Stimulated activated CD8-positive, alpha-beta memory T cell treated with anti-CD3 and anti-CD28 coated beads, Interleukin-15, amount 100 ng/mL, for 4 hours (primary cell): ENCODE measurements at places on chromosomes 1 and 21.

DNA sequence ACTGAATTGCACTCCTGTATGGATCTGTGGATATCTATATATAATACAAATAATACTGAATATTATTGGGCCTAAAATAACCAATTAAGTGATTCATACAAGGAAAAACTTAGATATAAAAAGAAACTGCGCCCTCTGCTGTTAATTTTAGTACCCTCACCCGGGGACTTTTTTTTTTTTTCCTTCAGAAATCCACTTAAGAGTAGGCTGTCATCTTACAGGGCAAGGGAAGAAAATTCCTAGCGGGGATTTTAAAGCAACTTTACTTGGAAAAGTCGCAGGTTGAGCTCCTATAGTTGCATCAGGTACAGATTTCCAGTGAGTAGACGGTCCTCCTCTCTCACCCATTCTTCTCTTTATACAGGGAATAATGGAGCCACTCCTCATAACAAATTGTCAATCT, 1.3 kb downstream of the NTNG1 start:
- DNase-seq, result no peak

- no peak for DNase-seq
Measured at GRCh38 chr1:151980287-151981177, 13.1 kb downstream of the S100A10 start.

DNA sequence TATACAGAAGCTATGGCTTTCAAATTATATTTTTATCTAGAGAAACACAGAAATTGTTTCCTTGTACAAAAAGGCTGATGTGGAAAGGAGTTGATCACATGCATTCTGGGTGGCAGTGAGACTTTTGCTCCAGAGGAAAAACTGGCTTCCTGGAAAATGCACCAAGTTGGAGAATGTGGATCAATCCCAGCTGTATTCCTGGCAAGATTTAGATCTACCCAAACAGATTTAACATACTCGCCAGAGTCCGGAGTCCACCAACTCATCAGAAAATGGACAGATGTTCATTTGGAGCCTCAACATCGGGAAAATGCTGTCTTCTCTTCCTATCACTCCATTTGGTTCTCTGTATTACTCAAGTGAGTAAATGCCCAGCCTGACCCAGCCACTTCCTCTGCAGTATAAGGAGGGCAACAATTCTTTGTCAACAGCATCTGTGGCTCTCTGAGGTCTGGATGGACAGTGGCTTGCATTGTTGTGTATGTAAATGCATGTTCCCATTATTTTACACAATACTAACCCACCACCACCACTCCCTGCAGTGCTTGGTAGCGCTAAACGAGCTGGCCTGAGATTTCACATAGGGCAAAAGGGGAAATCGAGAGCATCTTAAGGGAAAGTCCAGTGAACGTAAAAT, 226.2 kb upstream of the IRF2BP2 start:
- DNase-seq, result no peak

DNA sequence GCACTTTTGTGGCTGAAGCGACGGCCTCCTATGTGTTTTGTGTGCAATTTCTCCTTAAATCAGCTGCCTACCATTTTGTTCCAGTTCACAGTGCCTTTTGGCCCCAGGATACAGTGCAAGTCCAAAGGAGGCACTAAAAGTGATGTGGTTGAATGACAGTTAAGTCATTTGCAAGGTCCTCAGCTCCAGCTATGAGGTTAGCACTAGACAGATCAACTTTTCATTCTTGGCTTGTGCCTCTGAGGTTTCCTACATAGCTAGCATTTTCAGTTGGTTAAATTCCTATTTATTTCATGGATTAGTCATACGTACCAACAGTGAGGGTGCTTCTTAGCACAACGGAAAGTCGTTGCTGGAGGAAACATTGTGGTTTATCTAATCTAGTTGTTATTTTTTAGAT, 59.3 kb upstream of the NTPCR start:
- no peak for DNase-seq

DNA sequence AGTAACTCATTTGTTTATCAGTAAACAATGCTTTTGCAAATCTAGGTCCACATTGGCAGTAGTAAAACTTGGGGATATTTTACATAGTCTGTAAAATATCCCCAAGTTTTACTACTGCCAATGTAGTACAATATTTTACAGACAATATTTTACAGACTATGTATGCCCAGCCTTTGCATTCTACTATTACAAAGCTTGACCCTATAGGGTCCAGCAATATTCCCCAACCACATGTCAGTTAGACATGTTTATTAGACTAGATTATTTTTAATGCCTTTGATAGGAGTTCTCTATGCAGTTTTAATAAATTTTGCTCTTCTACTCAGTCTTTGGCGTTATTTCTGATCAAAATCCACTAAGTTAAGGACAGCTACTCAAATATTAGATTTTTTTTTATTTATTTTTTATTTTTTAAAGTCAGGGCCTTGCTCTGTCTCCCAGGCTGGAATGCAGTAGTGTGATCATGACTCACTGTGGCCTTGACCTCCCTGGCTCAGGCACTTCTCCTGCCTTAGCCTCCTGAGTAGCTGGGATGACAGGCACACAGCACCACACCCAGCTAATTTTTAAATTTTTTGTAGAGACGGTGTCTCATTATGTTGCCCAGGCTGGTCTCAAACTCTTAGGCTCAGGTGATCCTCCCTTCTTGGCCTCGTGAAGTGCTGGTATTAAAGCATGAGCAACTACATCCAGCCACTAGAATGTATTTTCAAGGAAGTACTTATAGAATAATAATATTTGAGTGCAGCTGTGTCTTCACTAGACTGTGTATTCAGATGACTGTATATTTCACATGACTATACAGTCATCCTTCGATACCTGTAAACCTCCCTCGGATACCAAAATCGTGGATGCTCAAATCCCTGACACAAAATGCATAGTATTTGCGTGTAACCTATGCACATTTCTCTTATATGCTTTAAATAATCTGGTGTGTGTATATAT, 19.8 kb downstream of the MIER1 start:
- DNase-seq, result no peak

- no peak for DNase-seq
Measured at GRCh38 chr1:167864392-167865032, 49.4 kb downstream of the ADCY10 start.

DNA sequence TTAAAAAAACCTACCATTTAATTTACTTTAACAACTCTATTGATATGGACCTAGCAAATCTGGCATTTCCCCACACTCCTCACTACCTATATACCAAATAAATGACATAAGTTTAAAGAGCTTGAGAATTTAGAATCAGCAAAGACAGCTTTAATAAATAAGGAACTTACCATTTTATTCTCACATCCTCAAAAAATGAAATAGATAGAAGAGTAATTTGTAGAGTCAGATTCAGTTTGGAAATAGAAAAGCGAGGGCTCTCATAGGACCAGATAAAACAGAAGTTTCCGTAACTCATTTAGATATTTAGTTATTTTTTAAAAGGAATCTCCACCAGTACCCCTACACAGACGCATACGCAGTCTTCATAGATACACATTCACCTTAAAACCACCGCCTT, 117.9 kb downstream of the RGS2 start:
- no peak for DNase-seq

DNA sequence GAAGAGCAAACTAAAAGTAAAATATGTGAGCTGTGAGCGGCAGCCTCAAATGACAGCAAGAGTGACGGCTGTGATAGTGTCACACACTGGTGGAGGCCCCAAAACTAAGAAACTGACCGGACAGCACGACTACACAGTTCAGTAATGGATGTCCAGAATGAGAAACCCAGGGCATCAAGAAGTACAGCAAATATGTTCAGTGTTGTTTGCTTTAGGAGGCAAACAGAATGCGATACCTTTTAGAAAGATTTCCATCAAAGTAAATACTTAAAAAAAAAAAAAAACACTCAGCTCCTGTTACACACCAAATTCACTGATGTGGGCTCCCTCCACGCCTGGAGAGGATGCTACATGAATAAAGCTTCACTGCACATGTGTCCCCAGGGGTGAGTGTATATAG, 1.1 kb upstream of the PKP1 start:
- no peak for DNase-seq

DNA sequence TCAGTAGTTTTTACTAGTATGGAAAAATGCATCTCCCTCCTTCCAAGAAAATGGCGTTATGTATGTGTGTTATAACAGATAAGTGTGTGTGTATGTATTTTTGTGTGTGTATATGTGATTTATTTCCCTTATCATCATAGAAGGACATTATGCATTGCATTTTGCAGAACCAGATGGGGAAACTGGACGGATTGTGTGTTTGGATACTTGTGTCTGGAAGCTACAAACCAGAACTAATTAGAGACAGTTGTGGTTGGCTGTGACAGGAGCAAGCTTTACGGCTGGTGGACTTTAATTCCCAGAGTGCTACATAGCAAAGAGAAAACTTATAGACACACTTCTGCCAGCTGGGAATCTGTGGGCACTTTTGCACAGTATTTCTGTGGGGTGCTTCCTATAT, 162.5 kb downstream of the RWDD3 start:
- no peak for DNase-seq

GRCh38 chr1:1452882-1453281, 3.4 kb downstream of the ATAD3C start:
- DNase-seq, result no peak

DNA sequence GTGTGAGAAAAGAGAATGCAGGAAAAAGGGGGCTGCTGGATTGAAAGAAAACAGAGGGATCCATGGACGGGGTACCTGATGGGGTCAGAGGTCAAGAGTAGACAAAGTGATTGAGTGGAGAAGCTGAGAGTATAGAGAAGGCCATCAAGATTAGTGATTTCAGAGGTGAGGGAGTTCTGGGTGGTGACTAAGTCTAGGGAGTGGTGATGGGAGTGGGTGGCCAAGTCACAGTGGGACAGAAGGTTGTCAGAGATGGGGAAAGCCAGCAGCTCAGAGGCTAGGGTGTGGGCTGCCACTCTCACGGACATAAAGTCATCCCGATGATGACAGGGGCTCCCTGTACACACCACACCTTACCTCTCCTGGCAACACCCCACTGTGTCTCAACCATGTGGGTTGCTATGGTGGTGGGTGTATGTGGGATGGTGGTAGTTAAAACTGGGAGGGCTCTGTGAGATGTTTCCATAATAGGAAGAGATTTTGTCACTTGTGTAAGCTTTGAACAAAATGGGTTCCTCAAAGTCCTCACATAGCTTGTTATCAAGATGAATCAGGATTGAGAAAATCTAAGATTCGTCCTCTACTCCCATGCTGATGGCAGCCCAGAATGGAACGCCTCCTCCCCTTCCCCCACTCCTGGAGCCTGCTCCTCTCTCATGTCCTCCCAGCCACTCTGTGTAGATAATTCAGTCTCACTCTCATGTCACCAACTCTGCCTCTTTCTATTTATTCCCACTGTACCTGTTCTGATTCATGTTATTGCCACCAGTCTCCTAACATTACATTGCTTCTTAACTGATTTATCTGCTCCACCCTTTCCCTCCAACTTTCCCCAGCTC, 20.3 kb upstream of the CSF1 start:
- DNase-seq, result peak; percentile 66

DNA sequence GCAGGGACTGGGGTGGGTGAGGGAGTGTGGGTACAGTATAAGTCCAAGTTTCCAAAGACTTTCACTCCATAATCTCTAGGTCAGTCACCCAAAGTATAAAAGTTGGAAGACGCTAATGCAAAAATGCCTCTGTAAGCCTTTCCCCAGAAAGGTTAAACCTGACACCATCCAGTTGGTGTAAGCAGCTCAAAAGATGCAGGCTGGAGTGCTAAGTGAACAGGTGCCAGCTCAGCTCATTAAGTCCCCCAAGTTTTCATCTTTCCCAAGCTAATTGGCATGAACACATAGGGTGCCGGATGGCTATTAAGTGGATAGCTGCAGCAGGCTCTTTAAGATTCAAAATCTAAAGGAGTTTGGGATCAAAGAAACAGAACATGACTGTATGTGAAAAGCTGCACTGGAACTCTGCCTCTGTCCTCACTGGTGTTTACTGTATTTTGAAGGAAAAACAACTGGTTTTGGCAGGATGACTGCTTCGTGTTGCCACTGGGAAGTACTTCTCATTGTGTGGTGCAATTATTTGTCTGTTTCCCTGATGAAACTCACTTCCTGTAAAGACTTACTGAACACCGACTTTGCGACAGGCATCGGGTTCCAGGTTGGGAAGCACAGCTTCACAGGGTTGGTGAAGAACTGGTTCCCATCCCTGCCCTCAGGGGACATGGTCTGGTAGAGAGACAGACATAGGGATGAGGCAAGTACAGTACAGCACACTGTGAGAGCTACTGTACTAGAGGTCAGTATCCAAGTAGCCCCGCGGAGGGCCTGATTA, 152.7 kb downstream of the DAB1 start:
- DNase-seq, result no peak

DNA sequence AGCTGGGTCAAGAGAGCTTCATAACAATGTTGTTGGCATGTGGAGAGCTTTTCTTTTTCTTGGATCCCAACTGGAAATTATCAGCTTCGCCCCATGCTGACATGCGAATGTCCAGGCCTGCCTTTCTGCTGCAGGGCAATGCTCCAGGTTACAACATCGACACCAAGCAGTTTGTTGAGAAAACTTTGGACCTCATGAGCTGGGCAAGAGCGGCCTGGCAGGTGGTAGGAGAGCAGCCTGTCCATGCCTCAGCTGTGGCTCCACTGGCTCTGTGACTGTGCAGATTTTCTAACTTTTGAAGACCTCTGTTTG, 41.4 kb downstream of the MTARC1 start:
- no peak for DNase-seq
